ENCODE measurements at places on chromosomes 1 and 21.

DNA sequence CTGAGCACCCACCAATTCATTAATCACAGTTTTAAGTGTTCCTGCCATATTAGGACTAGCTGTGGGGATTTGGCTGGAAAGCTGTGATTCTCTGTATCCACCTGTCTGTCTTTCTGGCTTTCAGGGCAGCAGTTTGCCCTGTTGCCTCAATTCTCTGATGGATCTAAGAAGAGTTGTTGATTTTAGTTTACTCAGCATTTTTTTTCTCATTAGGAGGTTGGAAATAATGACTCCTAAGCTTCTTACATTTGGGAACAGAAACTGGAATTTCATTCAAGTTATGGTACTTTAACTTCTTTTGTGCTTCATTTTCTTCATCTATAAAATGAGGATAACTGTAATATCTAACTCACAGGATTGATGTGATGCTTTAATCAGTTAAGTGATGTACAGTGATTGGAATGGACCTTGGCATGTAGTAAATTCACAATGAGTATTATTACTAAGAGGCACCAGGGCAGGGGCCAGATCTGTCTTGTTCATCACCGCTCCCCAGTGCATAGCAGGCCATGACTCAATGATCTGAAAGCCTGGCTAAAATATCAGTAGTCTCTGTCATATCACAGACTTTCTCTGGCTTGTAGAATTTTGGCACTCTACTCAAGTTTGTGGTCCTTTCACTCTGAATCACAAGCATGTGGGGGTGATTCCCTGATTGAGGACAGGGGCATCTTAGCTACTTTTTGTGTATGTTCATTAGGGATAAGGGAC is 51.4 kb upstream of the GREM2 start:
- no peak for DNase-seq

DNA sequence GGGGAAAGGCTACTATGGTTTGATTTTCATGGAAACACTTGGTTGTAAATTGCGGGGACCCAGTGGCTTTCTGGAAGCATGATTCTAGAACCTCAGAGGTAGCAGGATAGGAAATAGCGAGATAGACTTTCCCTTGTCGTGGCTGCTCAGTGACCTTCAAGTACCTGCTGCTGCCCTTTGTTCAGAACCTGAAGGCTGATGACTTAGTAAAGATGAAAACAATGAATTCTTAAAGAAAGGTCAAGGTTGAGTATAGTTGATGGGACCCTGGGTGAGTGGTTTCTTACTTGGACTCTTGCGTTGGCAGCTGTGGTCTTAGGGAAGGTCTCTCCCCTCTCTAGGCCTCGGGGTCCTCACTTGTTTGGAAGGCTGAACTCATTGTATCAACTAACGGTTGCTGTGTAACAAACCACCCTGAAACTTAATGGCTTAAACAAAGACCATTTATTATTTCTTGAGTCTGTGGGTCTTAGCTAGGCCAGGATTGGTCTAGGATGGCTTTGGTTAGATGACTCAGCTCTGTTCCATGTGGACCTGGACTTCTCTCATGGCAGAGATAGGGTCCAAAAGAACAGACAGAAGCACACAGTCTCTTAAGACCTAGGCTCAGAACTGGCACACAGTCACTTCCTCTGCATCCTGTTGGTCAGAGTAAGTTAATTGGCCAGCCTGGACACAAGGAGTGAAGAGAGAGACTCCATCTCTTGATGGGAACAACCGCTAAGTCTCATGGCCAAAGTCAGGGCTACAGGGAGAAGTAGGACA is 89.2 kb upstream of the SELENON start:
- no peak for DNase-seq

DNA sequence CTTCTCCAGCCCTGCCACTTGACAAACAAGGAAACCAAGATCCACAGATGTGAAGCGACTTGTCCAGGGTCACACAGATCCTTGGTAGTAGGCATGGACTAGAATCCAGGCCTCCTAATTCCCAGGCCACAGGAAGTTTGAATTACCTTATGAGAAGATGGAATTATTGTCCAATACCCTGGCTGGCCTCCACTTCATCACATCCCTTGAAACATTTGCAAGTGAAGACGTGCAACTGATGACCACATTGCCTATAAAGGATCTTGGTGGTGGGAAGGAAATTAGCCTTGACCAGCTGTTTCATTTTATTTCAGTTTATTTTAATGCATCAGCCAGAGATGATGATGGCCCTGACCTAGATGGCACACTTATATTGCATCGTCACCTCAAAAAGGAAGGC is 165.8 kb upstream of the CAMK1G start:
- DNase-seq = no peak

DNA sequence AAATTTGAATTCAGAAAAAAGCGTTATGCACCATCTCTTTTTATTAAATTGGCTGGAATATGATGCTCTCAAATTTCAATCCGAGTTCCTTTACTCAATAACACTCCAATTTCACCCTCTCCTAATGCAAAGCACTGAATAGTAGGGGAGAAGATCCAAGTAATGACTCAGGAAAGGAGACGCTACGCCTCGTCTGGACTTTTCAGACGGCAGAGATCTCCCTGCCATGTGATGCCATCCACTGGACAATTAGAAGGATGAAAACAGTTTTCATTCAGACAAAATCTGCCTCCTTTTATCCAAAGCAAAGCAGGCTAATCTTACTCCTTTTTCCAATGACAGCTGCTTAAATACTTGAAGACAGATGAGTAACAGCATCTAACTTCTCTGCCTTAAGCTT is 242.4 kb upstream of the GREM2 start:
- DNase-seq = no peak

- no peak for DNase-seq
These were observed 164.6 kb downstream of the KCTD3 start for GRCh38 chr1:215731699-215732098.
